ENCODE measurements at places on chromosomes 6 and 20.

- no peak for DNase-seq
These were observed 3.3 kb downstream of the MYO6 start for GRCh38 chr6:75752365-75752764.

DNA sequence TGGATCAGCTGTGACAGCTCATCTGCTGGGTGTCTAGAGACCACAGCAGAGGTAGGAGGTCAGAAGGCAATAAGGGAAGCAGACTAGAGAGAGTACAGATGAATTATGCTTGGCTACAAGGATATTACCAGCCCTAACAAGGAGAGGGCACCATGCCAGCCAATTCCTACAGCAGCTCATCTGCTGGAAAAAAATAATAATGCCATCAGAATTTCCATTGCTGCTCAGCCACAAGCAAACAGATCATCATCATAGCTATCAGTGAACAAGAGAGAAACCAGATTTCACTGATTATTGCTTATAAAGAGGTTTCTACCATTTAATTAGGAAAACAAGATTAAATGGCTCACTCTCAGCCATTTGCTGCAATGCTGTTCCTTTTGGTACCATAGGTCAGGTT, 66.5 kb downstream of the PSMG4 start:
- no peak for DNase-seq

- DNase-seq, result no peak
These were observed 63.4 kb downstream of the SYNE1 start for GRCh38 chr6:152573762-152574161.

DNA sequence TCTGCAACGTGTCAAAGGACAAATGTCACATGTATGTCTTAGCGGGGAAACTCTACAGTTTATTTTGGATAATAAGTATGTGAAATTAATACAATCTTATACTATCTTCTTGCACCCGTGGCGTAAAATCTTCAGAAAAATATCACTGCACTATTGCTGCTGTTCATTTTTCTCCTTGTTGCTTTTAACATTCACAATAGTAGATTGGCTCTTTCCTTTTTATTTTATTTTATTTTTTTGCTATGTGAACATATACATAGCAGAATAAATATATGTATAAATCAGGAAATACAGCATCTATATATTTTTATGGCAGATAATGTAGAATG, 15.4 kb downstream of the GPR31 start:
- DNase-seq, result no peak

- DNase-seq, result no peak
These were observed 33.9 kb upstream of the FBXO9 start for GRCh38 chr6:53031281-53031680.

GRCh38 chr6:167678102-167679101, 148.3 kb upstream of the AFDN start:
- DNase-seq, result no peak

DNA sequence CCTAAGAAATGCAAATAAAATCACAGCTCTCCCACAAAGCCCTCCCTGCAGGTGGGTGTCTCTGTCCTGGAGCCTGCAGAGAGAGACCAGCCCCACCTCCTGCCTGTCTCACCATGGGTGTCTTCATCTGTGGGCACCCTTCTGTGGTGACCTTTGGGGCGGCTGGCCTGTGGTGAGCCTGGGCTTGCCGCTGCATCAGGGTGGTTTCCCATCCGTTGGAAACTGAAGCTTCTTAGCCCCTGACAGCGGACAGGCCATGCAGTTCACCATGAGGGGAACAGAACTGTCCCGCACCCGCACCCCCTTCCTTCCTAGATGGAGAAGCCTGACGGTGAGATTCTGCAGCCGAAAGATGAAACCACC, 42.3 kb upstream of the FRMD1 start:
- no peak for DNase-seq

DNA sequence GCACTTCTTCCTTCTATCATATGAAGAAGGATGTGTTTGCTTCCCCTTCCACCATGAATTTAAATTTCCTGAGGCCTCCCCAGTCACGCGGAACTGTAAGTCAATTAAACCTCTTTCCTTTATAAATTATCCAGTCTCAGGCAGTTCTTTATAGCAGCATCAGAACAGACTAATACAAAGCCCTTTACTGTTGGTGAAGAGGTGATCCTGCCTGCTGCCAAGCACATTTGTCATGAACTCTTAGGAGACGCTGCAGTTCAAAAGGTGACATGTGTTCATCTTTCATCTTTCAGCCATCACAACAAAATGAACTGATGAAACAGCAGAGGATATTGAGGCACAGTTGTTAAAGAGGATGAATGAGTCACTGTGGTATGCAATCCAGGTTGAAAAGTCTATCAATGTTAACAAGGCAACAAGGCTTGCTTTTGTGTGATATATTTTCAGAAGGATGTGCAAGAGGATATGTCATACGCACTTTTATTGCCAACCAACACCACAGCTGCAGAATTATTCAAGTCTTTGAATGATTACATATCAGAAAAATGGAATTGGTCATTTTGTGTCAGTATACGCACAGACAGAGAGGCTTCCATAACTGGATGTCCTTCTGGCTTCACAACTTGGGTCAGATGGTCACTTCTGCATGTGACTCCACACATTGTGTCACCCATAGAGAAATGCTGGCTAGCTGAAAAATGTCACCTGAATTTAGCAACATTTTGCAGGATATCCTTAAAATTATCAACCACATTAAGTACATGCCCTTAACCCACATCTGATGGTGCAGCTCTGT, 52.4 kb upstream of the PLN start:
- no peak for DNase-seq

GRCh38 chr6:130118236-130118635, 99.9 kb downstream of the L3MBTL3 start:
- no peak for DNase-seq

DNA sequence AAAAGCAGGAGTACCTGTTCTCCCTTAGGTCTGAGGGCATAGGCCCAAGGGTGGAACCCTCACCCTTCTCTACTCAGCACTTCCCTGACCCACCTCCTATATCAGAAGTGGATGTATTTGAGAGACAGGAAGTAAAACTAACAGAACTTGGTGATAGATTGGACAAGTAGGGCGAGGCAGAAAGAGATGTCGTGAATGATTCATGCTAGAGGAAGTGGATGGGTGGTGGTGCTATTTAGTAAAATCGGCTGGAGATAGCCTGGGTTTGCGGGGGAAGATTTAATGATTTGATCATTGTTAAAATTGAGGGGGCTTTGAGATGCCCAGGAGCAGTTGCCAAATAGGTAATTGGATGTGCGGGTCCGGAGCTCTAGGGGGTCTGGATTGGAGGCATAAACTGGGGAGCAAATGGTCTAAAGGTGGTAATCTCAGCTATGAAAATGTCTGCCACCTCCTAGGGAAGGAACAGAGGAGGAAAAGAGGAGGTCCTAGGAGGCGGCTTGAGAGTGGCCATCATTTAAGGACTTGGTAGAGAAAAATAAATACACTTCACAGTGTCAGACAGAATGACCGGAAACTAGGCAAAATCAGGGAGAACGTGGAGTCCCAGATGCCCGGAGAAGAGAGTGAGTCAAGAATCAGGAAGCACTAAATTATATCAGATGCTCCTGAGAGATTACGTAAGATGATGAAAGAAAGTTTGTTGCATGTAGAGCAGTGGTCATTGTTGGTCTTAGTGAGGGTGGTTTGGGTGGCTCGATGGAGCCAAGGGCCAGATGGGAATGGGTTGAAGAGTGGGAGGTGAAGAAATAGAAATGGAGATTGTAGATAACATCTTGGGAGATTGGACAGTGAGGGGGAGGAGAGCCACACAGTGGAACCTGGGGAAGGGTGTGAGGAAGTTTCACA, 142.0 kb downstream of the CEP57L1 start:
- no peak for DNase-seq

DNA sequence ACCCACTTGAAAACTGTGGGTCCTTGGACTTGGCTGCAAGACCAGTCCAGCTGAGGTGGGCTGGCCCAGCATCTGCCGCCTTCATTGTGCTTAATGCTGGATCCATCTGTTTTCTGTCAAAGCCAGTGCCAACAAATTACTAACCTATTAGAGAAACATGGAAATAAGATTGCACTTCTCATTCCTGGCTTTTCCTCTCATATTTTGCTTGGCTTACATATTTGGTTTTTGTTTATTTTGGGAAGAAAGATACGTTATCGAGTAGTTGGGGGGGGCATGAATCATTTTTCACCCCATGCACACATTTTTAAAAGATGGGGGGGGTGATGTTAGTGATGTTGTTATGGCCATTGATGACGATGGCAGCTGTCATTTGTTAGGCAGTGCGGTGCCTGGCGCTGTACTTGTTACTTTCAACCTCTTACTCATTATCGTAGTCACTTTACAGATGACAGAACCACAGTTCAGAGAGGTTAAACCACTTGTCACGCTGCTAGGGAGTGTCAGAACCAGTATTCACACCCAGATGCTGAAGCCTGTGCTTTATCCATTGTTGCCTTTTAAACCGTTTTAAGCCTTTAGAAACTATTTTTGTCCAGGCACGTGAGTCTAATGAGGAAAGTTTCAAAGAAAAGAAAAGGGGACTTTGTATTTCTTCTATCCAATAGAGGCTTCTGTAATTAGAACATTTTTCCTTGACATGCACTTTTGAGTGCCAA, 180.0 kb downstream of the TMEM242 start:
- DNase-seq, result peak; percentile 35

DNA sequence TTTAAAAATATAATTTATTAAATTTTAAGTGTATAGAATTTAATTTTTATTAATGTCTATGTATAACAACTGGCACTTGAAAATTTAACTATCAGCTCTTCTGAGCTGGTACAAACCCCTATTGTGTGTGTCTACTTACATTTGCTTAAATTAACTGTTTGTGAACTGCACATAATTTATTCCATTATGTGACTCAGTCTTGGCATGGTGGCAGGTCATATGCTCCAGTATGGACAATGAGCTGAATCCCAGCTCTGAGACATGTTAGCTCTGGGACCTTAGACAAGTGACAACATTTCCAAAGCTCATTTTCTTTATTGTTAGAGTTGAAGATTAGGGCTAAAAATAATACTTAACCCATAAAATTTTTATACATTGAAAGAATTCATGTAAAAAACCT, 526.1 kb upstream of the MARCKS start:
- no peak for DNase-seq

DNA sequence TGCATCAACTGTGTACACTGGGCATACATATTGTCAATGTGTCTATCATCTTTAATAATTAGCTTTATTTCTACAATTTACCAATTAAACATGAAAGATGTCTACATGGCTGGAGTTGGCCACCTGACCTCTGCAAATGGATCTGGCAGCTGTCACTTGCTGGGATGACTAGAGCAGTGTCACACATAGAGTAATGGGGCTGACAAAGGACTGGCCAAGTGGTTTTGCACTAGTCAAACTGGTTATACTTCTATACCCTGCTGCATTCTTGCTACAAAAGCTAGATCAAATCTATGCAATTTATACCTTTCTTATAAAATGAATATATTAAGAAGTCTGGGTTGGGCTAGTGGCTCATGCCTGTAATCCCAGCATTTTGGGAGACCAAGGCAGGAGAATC, 99.3 kb downstream of the SESN1 start:
- DNase-seq, result no peak

- no peak for DNase-seq
These were observed 55.0 kb upstream of the KCNK16 start for GRCh38 chr6:39377539-39377950.

- DNase-seq, result no peak
These were observed 333.3 kb upstream of the SYNCRIP start for GRCh38 chr6:85975957-85976356.

- no peak for DNase-seq
These were observed 40.1 kb downstream of the TNFAIP3 start for GRCh38 chr6:137907170-137907569.

DNA sequence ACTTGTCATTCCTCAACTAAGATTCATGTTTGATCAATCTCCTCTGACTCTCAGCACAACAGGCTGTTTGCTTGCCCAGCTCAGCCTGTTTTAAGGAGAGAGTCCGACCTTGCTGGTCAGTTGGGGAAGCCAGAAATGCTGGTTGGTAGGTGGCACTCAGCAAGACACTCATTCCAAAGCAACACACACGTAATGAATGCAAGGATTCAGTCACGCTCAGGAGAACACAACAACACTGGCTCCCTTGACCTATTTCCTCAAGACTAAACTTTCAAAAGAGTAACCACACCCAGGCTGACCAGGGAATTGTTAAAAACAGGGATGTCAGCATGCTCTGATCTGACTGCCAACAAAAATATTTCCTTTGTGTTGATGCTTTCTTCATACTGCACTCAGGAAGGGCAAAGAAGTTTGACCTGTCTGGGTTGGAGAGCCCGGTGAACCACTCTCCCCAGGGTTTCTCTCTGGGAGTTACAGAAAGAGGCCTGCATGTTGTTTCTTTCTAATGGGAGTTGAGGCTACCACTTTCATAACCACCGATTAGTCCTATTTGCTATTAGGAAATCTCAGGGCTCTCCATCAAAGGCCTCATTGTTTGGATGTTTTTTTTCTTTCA, 25.6 kb upstream of the PREP start:
- no peak for DNase-seq

DNA sequence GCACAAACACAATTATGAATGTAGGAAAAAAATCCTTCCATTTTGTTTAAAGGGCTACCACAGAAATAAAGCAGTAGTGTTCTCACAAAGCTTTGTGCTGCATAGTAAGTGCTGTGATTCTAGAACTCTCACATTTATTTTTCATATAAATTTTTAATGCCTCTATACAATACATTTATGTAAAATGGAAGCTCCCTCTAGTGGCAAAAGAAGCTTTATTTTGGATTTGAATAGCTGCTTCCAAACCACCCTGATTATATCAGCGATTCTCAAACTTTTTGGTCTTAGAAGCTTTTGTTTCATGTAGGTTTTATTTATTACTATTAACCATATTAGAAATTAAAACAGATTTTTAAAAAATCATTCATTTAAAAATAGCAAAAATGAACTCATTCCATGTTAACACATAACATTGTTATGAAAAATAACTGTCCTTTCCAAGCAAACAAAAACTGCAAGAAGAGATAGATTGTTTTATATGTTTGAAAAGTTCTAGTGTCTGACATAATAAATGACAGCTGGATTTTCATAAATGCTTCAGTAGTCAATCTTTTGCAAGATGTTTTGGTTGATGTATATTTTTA, 38.4 kb downstream of the HS3ST5 start:
- DNase-seq, result no peak

- no peak for DNase-seq
These were observed 58.3 kb downstream of the COL12A1 start for GRCh38 chr6:75147512-75147911.

- DNase-seq, result no peak
These were observed 45.8 kb upstream of the VSTM2L start for GRCh38 chr20:37856932-37857660.

- DNase-seq, result no peak
These were observed 8.3 kb downstream of the IFNGR1 start for GRCh38 chr6:137210903-137211302.

GRCh38 chr6:121451250-121451649, 15.8 kb downstream of the GJA1 start:
- no peak for DNase-seq

- DNase-seq, result no peak
These were observed 192.5 kb upstream of the MAN1A1 start for GRCh38 chr6:119542037-119542436.

All from stimulated activated CD8-positive, alpha-beta memory T cell treated with anti-CD3 and anti-CD28 coated beads, Interleukin-4, amount 100 ng/mL, for 24 hours (primary cell).